Psoas muscle (tissue), 8 donors: ENCODE measurements at places on chromosomes 1 and 21. TPM values are rescaled to one million over a fixed set of nuclear protein-coding genes. Genes with fewer than 3 reads are reported as not detected.

OR2T33 gene
- total RNA-seq: not detected

HES2 gene
- 0.06 TPM for total RNA-seq

PLEKHO1 gene
- total RNA-seq: 37.7 TPM

GFI1 gene
- 0.17 TPM for total RNA-seq

DNA sequence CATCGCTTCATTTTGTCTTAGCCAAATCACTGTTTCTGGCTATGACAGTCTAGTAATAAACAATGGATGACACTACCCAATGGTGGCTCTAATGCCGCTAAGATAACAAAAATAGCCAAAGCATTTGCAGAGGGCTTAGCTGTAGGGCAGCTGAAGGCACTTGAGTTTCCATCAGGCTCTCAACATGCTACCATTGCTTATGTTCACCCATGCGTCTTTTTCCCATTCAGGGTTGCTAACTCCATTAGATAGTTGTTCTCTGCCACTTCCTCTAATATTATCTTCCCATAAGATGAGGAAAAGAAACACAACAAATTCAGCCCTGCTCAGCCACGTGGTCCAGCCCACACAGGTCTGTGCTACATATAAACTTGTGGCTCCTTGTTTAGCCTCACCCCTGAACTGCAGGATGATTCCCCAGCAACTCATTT is 159.6 kb downstream of the TOMM20 start:
- no peak for DNase-seq

- DNase-seq: no peak
Observed at GRCh38 chr1:188317894-188318293, 1489.1 kb downstream of the PLA2G4A start.

DNA sequence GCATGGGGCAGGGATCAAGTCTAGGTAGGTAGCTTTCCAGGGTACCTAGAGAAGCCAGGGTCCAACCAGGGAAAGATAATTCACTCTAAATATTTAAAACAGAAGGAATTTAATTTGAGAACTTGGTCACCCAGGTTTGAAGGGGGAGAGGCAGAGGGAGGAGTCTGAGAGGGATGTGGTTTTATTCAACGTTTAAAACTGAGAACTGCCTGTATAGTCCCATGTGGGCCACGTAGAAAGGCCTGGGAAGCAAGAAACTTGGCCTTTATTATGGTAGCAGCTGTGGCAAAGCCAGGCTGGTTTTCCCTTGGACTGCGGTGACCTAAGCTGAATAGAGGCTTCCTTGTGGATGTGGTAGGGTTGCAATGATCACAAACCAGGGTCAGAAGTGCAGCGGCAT is 42.0 kb upstream of the DUSP10 start:
- DNase-seq: no peak

DNA sequence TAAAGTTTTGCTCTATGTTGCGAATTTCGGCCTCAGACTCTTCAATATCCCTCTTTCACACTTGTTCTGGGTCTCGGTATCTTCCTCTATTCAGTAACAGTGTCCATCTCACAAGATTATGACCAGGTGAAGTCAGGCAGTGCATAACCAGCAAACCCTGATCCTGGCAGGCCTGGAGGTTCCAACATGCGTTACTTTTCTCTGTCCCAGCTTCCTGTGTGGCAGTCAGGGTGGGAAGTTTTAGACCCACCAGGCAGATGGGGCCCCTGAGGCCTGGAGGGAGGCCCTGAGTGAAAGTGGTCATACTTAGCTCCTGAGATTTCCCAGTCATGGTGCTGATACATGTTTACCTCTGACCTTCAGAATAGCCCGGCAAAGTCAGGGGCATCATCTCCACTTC is 5.1 kb downstream of the TMEM61 start:
- DNase-seq: no peak

GRCh38 chr1:227362039-227362438 is 43.7 kb upstream of the CDC42BPA start:
- no peak for DNase-seq

DNA sequence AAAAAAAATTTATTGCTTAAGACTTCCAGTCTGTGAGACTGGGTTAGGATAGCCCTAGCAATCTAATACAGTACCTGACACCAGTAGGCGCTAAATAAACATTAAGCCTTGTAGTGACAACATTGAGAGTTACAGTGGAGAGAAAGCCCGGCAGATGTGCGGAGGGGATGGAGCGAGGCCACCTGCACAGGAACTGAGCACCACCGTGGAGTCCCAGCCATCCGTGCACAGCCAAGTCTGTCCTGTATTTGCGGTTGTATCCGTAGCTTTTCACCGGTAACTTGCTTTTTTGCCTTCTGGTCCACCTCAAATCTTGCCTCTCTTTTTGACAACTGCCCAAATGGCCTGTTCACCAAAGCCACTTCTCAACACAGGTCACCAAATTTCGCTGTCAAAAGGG is 260.1 kb downstream of the GPATCH2 start:
- DNase-seq: no peak

DNA sequence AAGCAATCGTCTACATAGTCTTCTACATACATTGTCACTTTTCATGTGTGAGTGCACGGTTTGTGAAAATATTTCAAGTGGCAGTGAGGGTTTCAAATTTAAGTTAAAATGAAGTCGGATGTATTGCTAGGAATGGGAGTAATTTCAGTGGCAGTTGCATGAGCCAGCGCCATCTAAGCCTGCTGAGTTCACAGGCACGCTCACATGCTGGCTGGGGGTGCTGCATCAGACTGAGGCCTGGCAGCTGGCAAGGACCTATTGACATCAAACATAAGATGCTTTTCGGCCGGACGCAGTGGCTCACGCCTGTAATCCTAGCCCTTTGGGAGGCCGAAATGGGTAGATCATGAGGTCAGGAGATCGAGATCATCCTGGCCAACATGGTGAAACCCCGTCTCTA is 80.7 kb downstream of the UBE4B start:
- DNase-seq: no peak

DNA sequence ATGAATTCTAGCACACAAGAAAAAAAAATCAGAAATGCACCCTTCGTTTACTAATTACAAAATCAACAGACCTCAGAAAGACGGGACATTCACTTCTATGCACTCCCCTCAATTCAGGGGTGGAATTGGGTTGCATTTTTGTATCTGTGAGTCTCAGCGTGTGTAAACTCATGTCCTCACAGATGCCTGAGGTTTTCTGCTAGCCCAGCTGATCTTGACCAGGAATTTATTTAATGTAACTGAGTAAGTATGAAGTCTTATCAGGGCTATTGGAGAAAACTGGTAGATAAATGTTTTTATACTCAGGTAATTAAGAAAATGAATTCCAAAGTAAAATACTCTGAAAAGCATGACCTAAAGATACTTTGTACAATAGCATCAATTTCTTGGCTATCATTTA is 167.7 kb downstream of the RUNX1 start:
- no peak for DNase-seq

GRCh38 chr1:30920827-30921226 is 12.3 kb upstream of the SDC3 start:
- DNase-seq: no peak

DNA sequence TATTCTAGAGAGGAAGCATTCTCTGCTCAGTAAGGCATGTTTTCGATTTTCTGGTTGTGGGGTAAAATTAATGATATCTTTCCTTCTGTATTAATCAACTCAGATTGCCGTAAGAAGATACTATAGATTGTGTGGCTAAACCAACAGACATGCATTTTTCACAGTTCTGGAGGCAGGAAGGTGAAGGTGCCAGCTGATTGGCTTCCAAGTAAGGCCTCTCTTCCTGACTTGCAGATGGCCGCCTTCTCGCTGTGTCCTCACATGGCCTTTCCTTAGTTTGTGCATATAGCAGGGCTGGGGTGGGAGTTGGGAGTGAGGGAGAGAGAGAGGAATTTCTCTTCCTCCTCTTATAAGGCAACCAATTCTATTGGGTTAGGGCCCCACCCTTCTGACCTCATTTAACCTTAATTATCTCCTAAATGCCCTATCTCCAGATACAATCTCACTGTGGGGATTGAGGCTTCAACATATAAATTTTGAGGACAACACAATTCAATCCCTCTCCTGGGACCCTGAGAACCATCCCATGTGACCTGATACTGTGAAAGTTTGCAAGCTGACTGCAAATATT is 52.3 kb upstream of the MRPS6 start:
- DNase-seq: no peak

- peak; percentile 37 for DNase-seq
Observed at GRCh38 chr1:3785045-3785444, 11.3 kb downstream of the LRRC47 start.

- DNase-seq: no peak
Observed at GRCh38 chr1:90718411-90719329, 1.6 kb upstream of the BARHL2 start.

- DNase-seq: no peak
Observed at GRCh38 chr1:225480825-225481434, 53.1 kb upstream of the LBR start.

DNA sequence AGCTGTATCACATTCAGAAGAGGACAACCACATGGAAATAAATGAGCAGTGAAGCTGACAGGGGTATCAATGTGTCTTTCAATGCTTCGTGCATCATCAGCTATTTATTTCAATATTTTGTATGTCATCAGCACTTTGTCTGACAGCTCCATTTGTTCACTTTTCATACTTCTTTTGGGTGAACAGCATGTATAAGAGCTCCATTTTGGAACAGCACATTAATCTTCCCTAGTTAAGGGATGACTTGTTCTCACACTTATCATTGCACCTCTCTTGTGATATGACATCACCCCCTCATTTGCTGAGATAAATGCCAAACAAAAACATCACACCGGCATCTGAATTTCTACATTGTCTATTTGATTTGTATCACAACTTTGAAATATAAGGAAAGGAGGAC is 190.6 kb upstream of the SAMSN1 start:
- DNase-seq: no peak

DNA sequence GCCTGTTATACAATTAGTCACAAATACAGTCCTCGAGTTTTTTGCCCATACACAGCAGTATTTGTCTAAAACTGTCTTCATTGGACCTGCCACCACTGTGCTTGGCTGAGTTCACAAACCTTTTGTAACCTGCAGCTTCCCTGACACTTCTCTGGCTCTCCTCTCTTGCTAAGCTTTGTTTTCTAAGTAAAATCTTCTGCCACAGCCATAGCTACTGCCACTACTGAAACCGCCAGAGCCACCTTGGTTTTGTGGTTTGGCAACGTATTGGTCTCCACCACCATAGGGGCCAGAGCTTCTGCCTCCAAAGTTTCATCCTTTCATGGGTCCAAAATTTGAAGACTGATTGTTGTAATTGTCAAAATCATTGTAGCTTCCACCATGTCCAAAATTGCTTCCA is 668.2 kb upstream of the BRINP3 start:
- no peak for DNase-seq

DNA sequence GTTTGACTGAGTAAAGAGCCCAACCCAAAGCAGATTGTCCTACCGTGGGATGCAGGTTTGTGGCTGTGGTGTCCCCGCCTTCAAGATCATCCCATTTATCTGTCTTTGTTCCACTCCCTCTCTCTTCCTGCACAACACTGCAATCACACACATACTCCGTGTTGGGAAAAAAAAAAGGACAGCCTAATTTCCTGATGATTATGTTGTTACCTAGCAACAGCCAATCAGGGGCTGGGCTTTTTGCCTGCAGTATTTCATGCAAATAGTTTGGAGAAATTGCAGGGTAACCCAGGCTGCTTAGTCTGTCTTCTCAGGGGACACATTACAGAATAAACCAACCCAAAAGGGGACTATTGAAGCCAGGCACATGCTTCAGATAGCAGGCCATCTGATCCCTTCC is 38.3 kb downstream of the PHC2 start:
- no peak for DNase-seq

GRCh38 chr1:170856455-170856854 is 78.9 kb upstream of the MROH9 start:
- DNase-seq: no peak

DNA sequence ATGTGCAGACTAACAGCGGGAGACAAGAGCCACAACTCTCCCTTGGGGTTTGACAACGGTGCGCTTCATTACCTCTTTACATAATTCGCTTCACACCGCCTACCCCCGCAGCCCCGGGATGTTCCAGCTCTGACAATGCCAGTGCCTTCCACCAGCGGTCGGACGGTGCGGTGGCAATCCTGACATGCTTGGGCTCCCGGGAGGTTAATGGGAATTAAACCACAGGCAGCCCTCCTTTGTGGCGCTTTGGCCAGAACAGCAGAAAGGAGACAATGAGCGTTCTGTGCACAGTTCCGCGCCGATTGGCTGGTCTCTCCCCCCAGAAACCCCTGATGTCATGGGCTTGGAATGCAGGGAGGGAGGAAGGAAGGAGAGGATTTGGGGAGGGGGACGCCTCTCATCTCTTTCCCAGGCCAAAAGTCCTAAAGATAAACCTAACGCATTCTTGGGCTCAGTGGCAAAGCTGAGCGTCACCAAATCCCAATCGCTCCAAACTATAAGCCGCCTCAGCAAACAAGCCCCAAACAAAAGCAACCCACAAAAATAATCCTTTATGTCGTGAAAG is 1.3 kb downstream of the CNN3 start:
- DNase-seq: peak; percentile 66

DNA sequence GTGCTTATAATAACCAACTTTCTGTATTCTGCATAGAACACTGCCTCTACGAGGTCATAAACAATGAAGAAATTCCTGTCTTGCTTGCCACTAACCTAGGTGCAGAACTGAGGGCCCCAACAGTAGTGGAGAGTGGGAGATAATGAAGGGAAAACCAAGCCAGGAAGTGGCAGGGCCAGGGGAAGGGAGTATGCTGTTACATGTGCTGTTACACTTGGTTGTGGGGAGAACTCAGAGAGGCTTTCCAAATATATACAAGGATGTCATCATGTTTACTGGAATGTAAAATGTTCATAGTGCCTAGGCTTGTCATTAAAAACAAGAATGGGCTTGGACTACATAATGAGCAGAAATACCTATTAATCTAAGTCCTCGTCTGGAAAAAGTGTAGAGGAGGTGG is 31.1 kb downstream of the NHLH2 start:
- no peak for DNase-seq

DNA sequence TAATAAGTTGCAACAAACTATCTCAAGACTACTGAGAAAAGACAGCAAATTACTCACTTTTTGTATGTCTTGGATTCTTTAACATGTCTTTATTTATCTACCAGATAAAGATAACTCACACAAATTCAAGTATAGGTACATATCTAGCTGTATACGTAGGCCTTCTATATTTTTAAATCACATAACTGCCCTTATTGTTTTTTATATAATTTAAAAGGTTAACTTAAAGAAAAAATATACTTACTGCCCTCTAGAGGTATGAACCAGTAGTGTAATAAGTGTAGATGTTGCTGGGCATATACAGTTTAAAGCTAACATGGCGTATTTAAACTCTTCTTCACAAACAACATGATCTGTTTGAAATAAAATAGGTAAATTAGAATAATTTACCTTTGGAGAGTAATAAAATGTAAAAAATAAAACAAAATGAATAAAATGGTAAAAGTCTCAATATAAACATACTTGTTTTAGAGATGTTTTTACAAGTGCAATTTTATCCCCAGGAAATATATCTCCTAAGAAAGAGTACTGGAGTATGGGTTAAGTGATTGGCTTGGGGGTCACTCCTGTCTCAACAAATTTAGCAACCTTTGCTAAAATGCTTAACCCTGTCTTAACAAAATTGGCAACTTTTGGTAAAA is 235.2 kb downstream of the KCNT2 start:
- no peak for DNase-seq
